ENCODE measurements at places on chromosomes 16 and 17. TPM values are rescaled to one million over a fixed set of nuclear protein-coding genes. Genes with fewer than 3 reads are reported as not detected.
A peak's percentile ranks its signal among the peaks of the same experiment; 100 is the strongest.

- no peak for DNase-seq
These were observed 7.3 kb downstream of the ESRP2 start for GRCh38 chr16:68228652-68229051.

- no peak for DNase-seq
These were observed 1.5 kb upstream of the NQO1 start for GRCh38 chr16:69727916-69728270.

DNA sequence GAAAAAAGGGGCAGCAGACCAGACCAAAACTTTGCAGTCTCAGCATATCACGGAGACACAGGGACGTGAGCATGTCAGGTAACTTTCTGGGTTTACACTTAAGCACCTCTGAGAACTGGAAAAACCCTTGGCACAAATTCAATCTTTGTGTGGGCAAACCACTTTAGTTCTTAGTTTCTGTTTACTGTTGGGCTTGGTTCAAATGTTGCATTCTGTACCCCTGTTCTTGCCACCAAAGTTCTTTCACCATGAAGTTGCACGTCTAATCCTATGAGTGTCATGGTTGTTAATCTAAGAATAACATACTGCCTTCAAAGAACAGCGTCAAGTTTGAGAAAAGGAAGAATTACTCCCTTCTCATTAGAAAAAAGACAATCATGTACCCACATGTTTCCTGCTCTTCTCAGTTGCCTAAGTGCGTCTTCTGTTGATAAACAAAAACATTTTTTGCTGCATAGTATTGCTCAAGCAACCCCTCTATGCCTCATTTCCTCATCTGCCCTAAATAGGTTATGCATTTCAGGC is 11.6 kb downstream of the KRT33A start:
- peak; percentile 33 for DNase-seq

Gene CCL11
- total RNA-seq, result not detected

- DNase-seq, result no peak
These were observed 2.4 kb upstream of the C1QTNF8 start for GRCh38 chr16:1098266-1098991.

DNA sequence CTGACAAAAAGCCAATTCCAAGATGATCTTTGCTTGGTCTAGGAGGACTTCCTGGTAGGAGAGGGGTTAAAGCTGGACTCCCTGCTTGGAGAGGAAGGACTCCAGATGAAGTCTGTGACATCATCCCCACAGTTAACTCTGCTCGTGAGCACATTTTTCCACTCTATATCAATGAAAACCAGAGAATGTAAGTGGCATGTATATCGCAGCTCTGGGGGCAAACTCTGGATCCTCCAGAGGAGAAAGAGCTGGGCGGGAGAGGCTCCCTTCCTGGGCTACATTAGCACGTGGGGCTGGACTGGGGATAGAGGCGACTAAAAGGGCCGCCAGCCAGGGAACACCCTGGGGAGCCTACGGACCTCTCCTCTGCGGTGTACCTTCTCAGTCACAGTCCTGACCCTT is 34.1 kb downstream of the HIC1 start:
- no peak for DNase-seq

GRCh38 chr17:80832888-80833583 is 158.6 kb upstream of the CHMP6 start:
- peak; percentile 97 for DNase-seq

- DNase-seq, result peak; percentile 93
These were observed 14.7 kb downstream of the C1QTNF1 start for GRCh38 chr17:79038545-79039135.
